ENCODE measurements at places on chromosomes 7 and 10. TPM values are rescaled to one million over a fixed set of nuclear protein-coding genes. Genes with fewer than 3 reads are reported as not detected.

The ZNF117 gene
- polyA plus RNA-seq, result 58.3 TPM

- no peak for DNase-seq
Measured at GRCh38 chr7:2709553-2710285, 21.7 kb downstream of the AMZ1 start.

- no peak for DNase-seq
Measured at GRCh38 chr10:132996603-132997343, 54.4 kb upstream of the CFAP46 start.

The GRM8 gene
- 8.3 TPM for polyA plus RNA-seq

GRCh38 chr7:151847136-151847535, 29.8 kb downstream of the PRKAG2 start:
- DNase-seq, result no peak

DNA sequence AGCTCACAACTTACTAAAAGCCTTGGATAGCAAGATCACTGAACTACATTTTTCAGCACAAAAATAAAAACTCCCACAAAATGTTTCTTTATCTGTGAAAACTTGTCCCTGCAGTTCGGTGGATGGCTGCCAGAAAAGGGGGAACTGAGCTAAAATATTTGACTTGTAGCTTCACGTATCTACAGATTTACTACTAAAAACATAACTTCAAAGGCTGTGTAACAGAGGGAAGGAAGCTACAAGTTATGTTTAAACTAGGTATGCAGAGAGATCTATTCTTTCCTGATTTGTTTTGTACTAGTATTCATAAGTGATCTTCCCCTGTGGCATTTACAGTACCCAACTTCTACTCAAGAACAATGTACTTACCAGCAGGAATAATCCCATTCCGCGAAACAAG, 25.1 kb downstream of the SGCE start:
- no peak for DNase-seq

DNA sequence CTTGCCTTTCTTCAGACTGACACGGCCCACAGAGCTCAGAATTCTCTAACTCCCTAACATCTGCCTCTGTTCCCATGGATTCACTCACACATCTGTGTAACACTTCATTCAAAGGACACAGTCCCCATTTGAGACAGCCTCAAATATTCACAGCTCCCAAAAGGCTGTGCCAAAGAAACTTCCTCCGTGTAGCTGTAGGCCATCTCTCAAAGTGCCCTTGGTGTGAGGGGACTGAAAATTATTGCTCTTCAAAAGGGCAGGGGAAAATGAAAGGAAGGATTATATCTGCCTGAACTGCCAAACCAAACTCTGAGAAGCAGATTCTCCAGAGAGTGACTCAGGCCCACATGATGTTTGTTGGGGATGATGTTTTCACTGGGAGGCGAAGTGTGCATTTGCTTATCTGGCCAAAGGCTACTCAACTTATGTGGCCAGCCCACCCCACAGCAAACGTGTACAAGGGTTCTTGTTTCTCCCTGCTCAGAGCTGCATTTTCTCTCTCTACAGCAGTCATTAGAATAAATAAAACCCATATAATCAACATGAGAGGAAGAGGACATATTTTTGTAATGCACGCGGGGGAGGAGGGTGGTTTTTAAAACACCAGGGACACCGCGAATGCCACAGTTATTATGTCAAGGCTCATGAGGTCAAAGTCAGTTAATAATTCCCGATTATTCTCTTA, 302.4 kb upstream of the NFE2L3 start:
- no peak for DNase-seq

DNA sequence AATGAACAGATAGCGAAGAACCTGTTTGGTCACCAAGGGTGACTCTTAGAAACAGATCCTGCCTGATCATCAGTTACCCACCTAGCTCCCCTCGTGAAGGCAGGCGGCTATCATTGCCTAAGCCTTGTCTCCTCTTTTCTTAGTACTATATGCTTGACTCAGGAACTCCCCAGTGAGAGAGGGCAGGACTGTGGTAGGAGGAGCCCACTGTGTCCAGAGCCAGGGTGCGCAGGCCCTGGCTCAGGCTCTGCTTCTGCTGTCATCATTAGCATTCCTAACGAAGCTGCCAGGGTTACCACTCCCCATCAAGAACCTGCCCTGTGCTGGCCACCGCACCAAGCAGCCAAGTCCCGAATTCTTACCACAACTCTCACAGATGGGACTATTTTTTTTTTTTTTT, 160.8 kb downstream of the CHN2 start:
- DNase-seq, result no peak

DNA sequence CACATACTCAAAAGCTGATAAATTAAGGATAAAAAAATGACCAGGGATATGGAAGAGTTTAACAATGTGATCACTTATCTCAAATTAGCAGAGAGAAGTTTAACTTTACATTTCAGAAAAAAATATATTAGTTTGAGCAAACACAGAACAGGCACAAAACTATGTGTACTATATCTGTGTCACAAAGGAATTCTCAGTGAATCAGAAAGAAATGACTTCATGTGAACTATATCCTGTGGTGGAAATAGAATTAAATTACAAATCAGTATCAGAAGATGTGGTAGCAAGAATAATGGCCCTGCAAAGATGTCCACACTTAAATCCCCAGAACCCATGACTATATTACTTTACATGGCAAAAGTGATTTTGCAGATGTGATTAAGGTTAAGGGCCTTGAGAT, 70.3 kb downstream of the SEC23IP start:
- no peak for DNase-seq

The PNLIPRP2 gene
- polyA plus RNA-seq, result not detected

The NEUROG3 gene
- polyA plus RNA-seq, result not detected

DNA sequence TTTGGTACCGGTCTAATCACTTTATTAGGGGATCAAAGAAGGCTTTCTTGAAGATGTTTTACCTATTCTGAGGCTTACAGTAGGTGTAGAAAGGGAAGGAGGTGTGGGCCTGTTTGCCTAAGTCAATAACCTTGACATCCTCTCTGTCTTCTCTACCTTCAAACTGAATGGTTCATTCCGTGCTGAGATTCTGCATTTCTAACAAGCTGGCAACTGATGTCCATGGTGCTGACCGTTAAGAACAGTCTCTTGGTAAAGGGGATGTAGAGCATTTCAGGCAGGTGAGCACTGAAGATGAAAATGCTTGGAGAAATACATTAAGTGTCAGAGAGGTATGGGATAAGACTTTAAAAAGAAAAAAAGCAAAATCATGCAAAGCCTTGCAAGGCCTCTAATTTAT, 51.5 kb upstream of the DGKB start:
- DNase-seq, result no peak

The PTPN20 gene
- polyA plus RNA-seq, result 3.1 TPM

GRCh38 chr7:39950473-39951225, 593 bp downstream of the CDK13 start:
- no peak for DNase-seq

GRCh38 chr10:70753841-70754621, 31.1 kb downstream of the TBATA start:
- DNase-seq, result no peak

GRCh38 chr7:83306502-83306901, 143.8 kb upstream of the PCLO start:
- no peak for DNase-seq

The CHAT gene
- not detected for polyA plus RNA-seq

The DKK1 gene
- 34.8 TPM for polyA plus RNA-seq

The SEMA3A gene
- 15.1 TPM for polyA plus RNA-seq

The TRIL gene
- 55.0 TPM for polyA plus RNA-seq

- no peak for DNase-seq
Measured at GRCh38 chr7:92755680-92756079, 80.7 kb downstream of the CDK6 start.

The ZNF282 gene
- polyA plus RNA-seq, result 33.3 TPM

The GPNMB gene
- polyA plus RNA-seq, result 11.1 TPM

The DENND2A gene
- 37.3 TPM for polyA plus RNA-seq

DNA sequence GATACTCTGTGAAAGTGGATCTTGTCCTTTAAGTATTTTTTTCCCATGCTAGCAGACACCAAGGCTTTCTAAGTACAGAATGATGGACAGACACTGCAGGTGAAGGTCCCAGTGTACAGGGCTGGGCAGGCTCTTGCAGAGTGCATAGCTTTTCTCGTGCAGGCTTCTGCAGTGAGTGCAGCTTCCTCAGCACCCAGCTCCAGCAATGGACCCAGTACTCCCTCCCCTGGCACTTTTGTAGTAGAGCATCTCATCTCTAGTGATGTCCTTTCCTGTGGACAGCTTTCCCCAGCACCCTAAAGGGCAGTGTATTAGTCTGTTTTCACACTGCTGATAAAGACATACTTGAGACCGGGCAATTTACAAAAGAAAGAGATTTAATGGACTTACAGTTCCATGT, 104.3 kb downstream of the CUL2 start:
- DNase-seq, result no peak

The ZNF467 gene
- 37.5 TPM for polyA plus RNA-seq

The DYNC1I1 gene
- 0.48 TPM for polyA plus RNA-seq

- DNase-seq, result no peak
Measured at GRCh38 chr7:55374213-55374612, 9.1 kb downstream of the LANCL2 start.

- DNase-seq, result no peak
Measured at GRCh38 chr7:71485586-71485985, 353.6 kb downstream of the GALNT17 start.

The CACNA2D1 gene
- polyA plus RNA-seq, result 27.3 TPM

- no peak for DNase-seq
Measured at GRCh38 chr10:15316871-15317464, 54.1 kb downstream of the FAM171A1 start.

GRCh38 chr7:151433721-151434400, 6.1 kb downstream of the CRYGN start:
- no peak for DNase-seq

The ARHGEF35 gene
- polyA plus RNA-seq, result 18.4 TPM

DNA sequence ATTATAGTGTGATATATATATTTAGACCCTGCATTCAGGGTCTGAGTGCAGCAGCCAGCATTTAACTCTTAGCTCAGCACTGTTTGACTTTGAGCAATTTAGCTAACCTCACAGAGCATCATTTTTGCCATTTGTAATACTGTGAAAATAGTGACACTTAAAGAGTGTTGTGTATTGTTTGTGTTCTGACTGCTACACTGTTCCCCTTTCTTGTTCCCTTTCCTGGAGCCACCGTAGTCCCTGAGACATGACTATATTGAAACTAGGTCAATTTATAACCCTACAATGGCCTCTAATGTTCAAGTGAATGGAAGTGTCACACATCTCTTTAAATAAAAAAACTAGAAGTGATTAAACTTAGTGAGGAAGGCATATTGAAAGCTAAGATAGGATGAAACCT, 20.3 kb upstream of the CD36 start:
- DNase-seq, result no peak

DNA sequence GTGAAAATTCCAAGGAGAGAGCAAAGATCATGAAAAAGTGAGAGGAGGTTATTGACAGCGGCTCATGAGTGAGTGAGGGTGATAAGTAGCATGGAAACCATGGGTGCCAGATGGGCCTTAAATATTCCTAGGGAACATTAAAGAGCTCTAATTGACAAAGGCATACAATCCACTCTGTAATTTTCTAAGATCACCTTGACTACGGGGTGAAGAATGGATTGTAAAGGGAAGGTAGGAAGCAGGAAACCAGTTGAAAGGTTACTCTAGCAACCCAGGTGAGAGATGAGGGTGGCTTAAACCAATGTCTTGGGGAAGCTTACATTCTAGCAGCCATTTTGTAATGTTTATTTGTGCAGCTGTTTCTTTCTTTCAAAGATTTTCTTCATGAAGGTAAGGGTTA, 75.7 kb downstream of the RSU1 start:
- no peak for DNase-seq

The ITGB8 gene
- 55.8 TPM for polyA plus RNA-seq

DNA sequence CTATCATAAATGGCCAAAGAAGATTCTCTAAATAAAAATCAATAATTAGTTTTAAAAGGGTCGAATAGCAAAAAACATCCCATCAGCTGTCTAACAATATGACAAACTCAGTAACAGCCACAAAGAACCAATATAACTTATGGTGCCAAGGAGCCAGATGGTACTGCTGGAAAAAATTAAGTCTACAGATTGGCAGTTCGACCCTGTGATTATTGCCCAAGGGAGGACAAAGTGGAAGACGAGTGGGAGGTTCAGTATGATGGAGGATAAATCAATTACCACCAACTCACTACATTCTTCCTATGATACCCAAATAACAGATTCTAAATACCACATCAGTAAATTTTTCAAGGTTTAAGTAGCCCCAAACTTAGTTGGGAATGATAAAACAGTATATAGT, 49.0 kb downstream of the SKAP2 start:
- no peak for DNase-seq

- no peak for DNase-seq
Measured at GRCh38 chr7:4123346-4123745, 558.7 kb upstream of the FOXK1 start.

The SLC13A1 gene
- 19.3 TPM for polyA plus RNA-seq

The OR2A42 gene
- polyA plus RNA-seq, result 0.58 TPM

DNA sequence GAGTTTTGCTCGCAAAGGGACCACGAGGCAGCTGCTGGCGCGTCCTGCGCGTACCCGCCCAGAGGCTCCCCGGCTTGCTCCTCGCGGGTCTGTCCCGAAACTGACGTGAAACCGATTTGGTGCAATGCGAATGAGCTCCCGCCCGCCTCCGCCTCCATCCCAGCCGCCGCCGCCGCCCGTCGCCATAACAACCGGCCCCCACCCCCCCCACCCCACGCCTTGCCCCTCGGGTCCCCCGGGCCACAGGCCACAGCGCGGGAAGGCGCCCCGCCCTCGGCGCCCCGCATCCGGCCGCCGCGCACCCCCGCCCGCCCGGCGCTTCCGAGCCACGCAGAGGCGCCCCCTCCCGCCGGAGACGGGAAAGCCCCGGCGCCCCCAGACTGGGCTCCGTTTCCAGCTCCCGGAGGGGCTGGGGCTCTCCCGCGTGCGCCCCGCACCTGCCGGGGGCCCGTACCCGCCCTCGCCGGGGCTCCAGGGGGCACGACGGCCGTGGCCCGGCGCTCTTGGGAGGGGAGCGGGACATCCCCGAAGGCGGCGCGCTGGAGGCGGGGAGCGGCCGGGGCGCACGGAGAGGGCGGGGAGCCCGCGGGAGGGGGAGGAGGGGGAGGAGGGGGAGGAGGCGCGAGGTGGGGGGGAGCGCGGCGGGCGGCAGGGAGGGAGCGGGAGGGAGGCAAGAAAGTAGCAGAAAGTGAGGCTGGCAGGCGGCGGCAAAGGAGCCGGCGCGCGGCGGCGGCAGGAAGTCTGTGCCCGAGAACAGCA, at the start of gene CAMK1D:
Gene CAMK1D, plus strand, starts transcription at position 678 of the 759 bp plus-strand sequence.
- DNase-seq, result peak; percentile 72

- peak; percentile 70 for DNase-seq
Measured at GRCh38 chr10:69629897-69630650, at the start of gene FAM241B. FAM241B (plus strand) TSS chr10:69630247; CDS start chr10:69631744, 1,497 bp downstream.

- DNase-seq, result peak; percentile 81
Measured at GRCh38 chr7:42091461-42092291, 145.3 kb downstream of the GLI3 start.
